ENCODE measurements at places on chromosomes 12 and 14.

GRCh38 chr12:52645982-52646381 lies 6.0 kb downstream of the KRT2 start:
- no peak for DNase-seq

DNA sequence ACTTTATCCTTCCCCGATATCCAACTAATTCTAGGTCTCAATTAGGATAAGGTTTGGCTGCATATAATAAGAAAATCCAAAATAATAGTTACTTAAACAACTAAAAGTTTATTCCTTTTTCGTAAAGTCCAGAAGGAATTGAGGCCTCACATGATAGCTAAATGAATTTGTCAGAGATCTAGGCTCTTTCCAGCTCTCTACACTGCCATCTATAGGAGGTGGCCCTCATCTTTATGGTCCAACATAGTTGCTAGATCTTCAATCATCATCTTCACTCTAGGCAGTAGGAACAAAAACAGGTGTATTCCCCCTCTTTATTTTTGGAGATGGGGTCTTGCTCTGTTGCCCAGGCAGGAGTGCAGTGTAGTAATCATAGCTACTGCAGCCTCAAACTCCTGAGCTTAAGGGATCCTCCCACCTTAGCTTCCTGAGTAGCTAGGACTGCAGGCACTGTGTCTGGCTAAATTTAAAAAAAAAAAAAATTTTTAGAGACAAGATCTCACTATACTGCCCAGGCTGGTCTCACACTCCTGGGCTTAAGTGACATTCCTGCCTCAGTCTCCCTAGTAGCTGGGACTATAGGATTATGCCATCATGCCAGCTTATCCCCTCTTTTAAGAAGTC lies 46.5 kb upstream of the SAV1 start:
- peak; percentile 35 for DNase-seq

GRCh38 chr12:79634957-79635471 lies 55.8 kb downstream of the PAWR start:
- DNase-seq, result no peak

DNA sequence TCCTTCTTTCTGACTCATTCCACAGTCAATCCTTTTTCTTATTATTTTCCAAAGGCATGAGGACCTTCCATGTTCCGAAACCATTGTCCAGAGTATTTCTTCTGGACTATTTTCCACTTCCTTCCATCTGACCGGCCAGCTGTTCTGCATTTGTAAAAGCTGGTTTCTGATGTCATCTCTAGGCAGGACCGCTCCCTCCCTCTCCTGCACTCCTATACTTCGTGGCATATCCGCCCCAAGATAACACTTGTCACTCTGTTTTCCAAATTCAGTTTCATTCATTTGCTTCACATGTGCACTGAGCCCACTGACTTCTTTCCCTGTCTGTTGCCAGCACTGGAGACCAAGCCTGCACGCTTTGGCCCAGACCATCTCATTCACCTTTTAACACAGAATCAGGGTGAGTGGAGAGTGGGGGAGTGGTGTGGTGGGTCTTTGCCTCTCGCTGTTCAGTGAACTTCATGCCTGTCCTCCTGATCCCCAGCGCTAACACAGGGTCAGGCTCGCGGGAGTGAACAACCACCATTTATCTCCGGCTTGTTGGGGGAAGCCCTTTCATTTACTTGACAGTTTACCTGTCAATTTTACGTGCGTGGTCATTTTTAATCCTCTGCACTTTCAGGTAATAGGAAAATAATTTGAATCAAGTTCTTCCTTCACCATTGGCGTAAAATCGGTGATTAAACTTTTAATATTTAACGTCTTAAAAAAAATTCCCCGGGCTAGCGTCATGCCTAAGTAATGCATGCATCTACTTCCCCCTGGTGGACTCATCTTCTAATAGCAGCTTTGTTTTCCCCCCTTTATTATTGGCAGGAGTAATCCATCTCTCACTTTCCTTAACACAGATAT lies 52.5 kb downstream of the C12orf75 start:
- DNase-seq, result peak; percentile 65

DNA sequence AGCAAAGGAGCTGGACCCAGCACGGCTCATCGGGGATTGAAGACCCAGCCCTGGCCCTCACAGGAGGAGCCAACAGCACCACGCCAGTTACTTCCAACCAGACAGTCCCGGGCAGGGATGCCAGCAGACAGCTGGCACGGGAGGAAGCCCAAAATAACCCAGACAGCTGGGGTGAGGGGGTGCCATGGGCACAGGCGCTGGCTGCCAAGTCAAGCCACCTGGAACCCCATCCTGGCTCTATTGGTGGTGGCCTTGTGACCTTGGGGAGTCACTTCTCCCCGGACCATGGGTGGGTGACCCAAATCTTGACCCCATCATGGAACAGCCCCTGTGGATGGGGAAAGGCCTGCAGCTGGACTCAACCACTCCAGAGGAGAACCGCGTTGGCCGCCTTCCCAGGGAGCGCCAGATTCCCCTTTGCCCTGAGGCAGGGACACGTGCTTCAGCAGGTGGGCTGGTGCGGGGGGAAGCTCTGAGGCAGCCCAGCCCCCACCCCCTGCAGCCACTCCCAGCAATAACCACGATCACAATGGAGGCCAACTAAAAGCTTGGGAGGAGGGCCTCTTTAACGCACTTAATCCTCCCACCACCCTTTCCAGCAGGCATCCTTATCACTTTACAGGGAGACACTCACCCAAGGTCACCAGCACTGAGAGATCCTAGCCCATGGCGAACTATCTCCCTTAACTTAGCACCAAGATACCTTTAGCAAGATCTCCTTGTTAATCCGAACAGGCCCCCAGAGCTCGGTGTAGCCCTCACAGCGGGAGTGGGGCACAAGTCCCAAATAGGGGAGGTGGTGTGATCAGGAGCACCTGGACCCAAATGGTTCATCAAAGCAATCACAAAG lies 4.7 kb upstream of the RHOF start:
- DNase-seq, result no peak

- DNase-seq, result no peak
Observed at GRCh38 chr14:90398315-90398839, 1.5 kb downstream of the CALM1 start.

DNA sequence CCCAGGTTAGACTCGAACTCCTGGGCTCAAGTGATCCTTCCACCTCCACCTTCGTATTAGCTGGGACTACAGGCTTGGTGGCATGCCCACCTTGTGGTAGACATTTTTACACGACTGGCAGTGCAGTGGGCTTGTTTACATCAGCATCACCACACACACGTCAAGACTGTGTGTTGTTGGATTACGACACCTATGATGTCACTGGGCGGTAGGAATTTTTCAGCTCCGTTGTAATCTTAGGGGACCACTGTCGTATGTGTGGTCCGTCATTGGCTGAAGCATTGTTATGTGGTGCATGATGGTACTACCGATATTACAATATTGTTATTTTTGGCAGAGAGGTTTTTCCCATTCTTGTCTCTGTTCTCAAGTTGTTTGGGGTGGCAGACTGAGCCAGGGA lies 50.7 kb downstream of the TSPAN9 start:
- DNase-seq, result no peak

- no peak for DNase-seq
Observed at GRCh38 chr12:72105849-72106248, 166.3 kb upstream of the TRHDE start.

GRCh38 chr12:67662910-67663538 lies 14.5 kb downstream of the DYRK2 start:
- DNase-seq, result no peak

Measured in HFF-Myc (cell line).